ENCODE measurements at places on chromosomes 7 and 10.
A peak's percentile ranks its signal among the peaks of the same experiment; 100 is the strongest.

GRCh38 chr7:38704751-38705150 lies 73.6 kb upstream of the AMPH start:
- DNase-seq, result no peak

DNA sequence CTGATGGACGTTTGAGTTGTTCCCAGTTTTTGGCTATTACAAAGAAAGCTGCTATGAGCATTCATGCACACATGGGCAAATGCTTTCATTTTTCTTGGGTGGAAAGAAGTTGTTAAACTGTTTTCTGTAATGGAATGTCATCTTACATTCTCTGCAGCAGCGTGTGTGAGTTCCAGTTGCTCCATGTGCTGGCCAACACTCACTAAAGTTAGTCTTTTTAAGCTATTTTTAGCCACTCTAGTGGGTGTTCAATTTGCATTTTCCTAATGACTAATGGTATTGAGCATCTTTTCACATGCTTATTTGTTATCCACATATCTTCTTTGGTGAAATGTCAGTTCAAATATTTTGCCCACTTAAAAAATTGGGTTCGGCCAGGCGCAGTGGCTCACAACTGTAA lies 82.8 kb upstream of the COL13A1 start:
- DNase-seq, result no peak

DNA sequence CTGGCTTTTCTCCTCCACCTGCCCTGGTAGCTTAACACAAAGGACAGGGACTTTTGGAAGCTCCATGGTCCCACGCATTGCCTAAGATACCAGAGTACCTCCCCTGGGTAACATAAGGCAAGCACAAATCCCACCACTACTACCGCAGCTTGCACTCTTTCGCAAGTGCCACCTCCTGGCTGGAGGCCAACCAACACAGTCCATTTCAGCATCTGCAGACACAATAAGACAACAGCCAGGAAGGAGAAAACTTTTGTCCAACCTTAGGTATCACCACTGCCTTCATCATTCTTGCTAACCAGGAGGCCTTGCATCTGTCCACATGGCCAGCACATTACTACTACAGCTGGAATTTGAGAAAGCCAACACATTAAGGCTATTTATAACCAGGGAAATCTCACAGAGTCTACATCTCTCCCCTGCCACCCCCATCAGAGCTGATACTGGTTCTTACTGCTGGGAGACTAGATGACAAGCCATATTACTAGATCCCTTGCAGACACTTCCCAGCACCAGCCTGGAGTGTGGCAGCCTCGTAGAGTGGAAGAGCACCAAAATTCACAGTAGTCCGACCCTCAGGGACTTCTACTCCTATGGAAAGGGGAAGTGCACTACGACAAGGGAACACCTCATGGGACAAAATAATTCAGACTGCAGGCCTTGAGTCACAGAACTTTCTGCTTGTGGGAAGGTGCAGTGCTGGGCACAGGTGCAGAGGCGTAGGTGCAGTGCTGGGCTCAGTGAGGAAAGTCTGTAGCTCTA lies 39.8 kb upstream of the CDK13 start:
- no peak for DNase-seq

- no peak for DNase-seq
Measured at GRCh38 chr7:135166338-135166990, 4.0 kb downstream of the CYREN start.

- peak; percentile 5 for DNase-seq
Measured at GRCh38 chr10:96047004-96047649, 3.7 kb downstream of the CCNJ start.

DNA sequence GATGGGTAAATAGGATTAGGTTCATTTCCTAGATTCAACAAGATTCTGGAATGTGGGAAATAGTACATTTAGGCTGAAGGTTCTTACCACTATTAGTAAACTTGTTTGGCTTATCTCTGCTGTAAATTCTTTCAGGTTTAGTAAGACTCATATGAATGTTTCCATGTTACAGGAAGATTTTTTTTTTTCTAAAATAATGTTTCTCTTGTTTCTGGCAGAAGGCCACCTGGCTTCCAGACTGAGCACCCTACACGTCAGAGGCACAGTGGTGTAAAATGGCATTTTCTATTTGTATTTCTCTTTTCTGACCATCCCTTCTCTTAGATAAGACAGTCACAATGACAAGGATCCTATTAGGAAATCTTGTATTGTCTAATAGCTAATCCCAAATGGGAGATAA lies 22.7 kb upstream of the AASS start:
- DNase-seq, result peak; percentile 59

- DNase-seq, result no peak
Measured at GRCh38 chr7:94941844-94942632, 34.6 kb downstream of the PPP1R9A start.

DNA sequence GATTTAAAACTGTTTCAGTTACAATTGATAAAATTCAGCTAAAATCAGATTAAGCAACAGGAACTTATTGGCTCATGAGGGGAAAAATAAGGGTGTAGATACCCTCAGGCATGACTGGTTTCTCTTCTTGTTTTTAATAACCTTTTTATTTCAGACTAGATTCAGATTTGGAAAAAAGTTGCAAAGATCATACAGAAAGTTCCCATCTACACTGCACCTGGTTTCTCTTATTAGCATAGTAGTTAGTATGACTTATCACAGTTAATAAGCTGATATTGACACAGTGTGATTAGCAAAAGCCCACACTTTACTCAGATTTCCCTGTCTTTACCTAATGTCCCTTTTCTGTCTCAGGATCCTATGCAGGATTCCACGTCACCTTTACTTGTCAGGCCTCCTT lies 53.3 kb downstream of the HTR5A start:
- DNase-seq, result no peak

- DNase-seq, result no peak
Measured at GRCh38 chr10:62681211-62681940, 123.1 kb upstream of the ADO start.

DNA sequence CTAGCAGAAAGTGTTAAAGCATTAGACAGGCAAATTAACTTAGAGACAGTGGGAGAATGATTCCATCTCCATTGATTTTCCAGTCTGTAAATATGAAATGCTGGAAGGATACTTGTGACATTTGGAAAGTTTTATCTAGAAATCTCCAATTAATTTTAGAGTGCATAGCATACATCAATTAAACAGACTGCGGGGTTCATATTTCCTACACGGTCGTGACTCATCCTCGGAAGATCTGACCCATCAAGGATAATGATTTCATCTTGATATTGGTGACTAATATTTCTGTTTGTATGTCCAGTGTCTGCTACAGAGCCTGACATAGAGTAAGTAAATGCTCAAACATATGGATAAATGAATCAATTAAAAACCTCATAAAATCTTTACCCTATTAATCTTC lies 474.9 kb downstream of the KCNMA1 start:
- DNase-seq, result peak; percentile 97

- DNase-seq, result no peak
Measured at GRCh38 chr7:142884286-142884640, 1.3 kb downstream of the TRPV6 start.

- no peak for DNase-seq
Measured at GRCh38 chr7:17367502-17367901, 69.0 kb downstream of the AHR start.

DNA sequence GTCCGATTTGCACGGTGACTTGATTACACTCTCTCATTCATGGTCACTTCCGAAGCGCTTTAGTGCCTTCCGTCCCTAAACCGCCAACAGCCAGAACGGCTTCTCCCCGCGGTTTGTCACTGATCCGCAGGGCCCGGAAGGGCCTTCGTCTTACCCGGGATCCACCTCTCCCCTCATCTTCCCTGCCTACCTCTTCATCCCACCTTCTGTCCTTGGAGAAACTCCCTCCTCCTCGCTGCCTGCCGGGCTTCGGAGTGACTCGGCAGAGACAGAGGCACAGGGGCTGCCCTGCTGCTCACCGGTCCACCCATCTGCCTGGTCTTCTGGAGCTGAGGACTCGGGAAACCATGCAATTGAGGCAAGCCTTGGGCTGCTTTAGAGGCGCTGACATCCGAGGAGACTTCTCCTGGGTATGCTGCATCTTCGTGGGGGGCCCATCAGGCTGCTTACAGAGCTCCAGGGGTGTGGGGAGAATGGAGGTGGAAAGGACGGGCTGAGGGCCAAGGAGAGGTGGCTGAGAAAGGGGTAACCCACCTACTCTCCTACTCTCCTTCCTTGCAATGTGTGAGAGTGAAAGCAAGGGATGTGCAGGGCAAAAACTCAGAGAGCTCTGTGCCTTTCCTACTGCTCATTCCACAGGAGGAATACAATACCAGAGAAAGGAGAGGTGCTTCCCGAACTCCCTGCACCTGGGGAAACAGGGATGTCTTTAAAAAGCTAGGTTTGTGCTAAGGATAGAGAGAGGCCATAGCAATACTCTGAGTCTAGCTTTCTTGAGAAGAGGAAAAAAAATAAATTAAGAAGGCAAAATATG lies 1.0 kb upstream of the HOXA11 start:
- peak; percentile 70 for DNase-seq

- DNase-seq, result no peak
Measured at GRCh38 chr10:235915-236314, 100.7 kb downstream of the ZMYND11 start.

GRCh38 chr7:8249121-8249520 lies 12.8 kb downstream of the ICA1 start:
- DNase-seq, result no peak

DNA sequence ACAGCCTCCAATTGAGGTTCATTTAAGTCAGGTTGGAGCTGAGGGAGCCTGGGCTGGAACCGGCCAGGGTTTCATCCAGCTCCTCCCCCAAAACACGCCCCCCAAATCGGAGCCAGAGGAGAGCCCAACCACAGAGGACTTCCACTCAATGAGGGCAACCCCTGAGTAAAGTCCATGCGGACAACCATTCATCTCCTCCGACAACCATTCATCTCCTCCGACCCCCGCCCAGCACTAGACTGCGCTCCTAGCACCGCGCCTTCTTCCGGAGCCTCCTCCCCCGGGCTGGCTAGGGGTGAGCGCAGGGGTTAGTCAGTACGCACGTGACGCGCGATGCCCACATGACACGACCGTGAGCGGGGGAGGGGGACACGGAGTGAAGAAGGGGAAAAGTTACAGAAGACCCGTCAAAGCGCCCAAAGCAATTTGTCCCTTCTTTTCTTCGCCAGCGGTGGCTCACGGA lies 1.4 kb downstream of the MAGI2 start:
- DNase-seq, result peak; percentile 91

DNA sequence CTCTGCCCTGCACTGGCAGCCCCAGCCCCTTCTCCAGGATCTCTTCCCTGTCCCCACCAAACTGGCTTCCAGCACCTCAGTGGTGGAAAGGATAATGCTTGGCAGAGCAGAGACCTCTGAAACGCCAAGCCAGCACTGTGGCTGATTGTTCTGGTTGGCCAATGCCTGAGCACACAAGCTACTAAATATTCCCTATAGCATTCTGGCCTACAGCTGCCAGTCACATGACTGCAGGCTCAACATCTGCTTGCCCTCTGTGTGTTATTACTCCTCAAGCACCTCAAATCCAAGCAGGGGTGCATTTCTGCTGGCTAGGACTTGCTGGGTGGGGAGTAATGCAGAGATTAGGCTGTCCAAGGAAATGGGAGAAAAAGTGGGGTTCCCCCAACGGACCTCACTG lies 6.1 kb downstream of the TBATA start:
- DNase-seq, result no peak

DNA sequence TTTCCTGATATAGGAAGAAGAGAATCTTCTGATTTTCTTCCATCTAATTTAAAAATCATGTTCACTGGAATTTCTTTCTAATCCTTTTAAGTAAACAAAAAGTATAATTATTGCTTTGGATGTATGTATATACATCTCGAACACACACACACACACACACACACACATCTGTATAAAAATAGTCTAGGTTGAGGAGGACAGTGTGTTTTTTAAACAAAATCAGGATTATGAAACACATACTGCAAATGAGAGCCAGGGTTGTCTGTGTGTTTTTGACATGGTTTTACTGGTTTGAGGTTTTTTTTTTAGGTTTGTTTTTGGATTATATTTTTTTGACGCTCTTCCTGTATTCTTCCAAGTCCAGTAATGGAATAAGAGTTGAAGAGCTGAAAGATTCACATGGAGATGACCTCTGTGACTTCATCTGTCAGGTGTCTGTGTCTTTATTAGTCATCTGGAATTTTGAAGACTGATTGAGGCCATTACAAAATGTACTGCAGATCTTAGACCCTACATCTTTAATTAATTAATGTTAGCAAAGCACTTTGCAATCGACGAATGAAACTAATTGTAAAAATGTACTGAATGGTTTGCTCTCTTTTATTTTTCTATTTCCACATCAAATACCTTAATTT lies 237.1 kb downstream of the SUGCT start:
- peak; percentile 11 for DNase-seq

- DNase-seq, result no peak
Measured at GRCh38 chr7:77316219-77316978, 99.8 kb downstream of the GSAP start.

DNA sequence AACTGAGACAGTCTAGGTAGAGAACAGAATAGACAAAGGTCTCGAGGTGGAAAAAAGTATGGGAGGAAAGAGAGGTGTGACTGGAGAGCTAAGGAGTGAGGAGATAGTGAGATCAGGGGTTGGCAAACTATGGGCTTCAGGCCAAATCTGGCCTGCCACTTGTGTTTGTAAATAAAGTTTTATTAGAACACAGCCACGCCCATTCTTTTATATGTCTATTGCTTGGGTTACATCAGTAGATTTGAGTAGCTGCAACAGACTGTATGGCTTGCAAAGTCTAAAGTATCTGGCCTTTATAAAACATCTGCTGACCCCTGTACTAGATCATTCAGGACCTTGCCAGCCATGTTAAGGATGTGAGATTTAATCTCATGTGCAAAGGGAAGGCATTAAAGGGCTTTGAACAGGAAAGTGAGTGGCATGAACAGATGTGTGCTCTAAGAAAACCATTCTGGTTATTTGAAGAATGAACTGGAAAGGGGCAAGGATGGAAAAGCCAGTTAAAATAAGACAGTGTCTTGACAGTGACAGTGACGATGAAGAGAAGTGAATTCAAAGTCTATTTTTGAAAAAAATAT lies 240.3 kb downstream of the RNLS start:
- no peak for DNase-seq

DNA sequence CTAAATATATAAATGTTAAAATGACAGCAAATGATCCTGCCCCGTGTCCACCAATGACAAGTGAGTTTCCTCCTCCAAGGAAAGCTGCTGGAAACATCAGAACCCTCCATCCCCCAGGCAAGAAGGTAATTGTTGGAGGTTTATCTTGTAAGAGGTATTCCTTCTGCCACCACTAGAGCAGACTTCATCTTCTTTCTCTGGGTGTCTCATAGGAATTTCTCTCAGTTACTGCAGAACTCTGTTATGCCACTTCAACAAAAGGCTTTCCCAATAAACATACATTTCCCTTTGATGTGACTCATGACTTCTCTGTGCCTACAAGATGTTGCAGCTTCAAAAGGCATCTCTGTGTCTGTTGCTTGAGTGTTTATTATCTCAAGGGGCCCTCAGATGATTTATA lies 279.1 kb downstream of the BMPER start:
- peak; percentile 67 for DNase-seq

DNA sequence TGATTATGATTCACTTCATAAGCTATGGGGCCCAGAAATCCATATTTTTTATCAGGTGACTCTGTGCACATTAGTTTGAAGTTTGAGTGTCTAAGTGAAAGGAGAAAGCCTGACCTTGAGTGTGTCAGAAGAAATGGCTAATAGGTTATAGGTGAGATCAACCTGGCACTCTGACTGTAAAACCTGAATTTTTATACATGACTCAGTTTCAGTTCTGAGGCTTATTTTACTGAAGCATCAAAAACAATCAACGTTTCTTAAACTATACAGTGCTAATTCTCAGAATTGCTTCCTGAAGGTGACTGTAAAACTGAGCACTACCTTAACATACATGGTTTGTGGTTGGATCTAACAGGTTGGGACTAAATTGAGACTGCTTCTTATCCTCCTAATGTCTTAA lies 159.4 kb upstream of the AHR start:
- DNase-seq, result no peak
